ENCODE measurements at places on chromosomes 2 and 18.

DNA sequence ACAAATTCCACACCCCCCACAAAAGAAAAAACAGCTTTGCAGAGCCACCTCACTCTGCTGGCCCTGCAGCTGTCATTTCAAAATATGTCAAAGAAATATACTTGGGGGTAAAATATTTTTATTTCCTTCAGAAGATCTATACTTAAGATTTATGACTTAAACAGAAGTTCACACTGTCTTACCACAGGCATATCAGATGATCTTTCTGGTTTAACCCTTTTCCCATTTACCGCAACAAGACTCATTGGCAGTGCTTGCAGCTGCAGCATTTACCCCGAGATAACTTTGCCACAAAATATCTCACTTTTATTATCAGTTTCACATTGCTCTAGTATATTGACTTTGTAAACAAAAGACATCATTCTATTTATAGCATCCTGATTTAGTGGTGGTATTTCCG is 21.6 kb upstream of the SLC35G4 start:
- DNase-seq, result no peak

GRCh38 chr18:31563778-31564177 is 27.9 kb upstream of the TTR start:
- DNase-seq, result no peak

DNA sequence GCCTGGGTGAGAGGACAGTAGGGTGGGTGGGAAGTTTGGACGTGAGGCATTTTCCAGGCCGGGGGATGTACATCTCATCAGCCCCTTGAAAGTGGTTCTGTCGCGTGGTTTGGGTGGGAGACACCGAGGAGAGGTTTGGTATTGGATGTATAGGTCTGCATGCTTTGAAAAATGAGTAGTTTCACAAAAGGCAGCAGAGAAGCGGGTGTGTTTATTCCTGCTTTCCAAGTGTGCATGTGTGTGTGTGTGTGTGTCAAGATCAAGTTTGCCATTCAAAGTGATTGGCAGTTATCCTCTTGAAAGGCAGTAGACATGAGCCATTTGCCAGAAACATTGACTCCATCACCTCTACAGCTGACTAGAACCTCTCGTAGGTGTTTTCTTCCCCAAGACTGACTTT is 423.1 kb upstream of the POU3F3 start:
- no peak for DNase-seq

DNA sequence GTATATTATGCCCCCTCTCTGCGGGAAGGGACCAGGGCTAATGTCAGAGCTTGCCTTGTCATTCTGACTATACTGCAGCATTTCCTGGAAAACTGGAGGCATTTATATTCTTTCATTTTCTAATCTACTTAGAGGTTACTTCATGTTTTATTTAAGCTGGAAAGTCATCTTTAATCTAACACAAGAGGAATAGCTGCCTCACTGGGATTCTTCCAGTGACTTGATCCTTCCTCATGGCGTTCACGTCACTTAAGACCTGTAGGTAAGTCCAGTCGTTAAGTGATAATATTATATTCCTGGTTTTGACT is 727.6 kb upstream of the DDX18 start:
- no peak for DNase-seq

DNA sequence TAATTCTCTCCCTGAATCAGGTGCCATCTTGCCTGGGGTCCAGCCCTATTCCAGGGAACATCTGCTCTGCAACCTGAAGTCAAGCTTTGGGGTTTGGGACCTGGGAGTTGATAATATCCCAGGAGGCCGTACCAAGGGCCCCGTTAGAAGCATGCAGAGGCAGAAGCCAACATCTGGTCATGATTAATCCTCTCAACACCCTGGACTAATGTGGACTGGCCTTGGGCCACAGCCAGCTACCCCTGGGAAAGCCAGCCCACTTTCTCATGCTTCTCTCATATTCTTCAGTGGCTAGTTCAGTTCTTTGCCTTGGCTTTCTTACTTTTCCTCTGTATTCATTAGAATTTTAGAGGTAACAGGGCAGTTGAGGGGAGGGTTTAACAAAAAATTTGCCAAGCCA is 515.6 kb upstream of the NRP2 start:
- no peak for DNase-seq

DNA sequence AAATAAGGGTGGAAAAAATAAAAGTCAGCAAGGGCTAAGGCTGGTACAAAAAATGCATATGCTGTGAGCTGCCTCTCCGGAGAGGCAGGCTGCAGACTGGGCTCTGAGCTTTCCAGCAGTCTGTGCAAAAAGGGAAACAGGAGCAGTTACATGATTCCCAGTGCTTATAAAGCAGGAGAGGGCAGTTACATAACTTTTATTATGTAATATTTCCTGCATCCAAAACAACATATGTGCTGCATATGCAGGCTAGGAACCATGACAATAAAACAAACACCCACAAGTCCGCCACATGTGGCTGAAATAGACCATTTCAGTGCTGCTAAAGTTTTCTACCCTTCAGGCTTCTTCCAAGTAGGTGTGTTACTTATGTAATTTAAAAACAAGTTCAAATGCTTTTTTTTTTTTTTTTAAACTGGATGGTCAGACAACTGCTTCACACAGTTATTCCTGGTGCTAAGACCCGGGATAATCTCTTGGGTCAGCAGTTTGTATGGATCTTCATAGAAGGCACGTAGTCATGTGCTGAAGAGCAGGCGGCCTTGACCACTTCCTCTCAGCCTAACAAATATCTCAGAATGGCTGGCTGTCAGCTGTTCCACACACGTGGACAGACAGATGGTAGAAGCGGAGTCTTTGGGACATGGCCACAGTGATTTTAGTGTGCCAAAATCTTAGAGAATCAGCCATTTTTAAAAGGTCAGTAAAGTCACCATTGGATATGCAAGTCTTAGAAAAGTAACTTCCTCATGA is 43.5 kb downstream of the ARMC9 start:
- DNase-seq, result no peak

DNA sequence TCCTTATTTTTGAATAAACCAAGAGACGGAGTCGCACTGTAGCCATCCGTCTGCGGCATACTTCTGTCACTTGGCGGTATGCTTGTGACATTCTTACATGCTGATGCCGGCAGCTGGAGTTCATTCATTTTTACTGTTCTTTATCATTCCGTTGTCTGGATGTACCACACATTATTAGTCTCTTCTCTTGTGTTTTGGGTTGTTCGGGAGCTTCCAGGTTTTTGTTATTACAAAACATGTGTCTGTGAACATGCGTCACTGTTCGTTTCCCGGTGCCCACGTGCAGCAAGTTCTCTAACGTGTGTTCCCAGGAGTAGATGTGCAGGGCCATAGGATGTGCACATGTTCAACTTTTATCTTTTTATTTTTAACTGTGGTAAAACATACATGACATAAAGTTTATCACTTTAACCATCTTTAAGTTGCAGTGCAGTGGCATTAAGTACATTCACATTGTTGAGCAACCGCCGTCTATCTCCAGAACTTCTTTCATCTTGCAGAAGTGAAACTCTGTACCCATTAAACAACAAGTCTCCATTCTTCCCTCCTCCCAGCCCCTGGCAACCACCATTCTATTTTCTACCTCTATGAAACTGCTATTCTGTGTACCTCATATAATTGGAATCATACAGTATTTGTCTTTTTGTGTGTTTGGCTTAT is 40.1 kb downstream of the MTCL1 start:
- DNase-seq, result no peak

DNA sequence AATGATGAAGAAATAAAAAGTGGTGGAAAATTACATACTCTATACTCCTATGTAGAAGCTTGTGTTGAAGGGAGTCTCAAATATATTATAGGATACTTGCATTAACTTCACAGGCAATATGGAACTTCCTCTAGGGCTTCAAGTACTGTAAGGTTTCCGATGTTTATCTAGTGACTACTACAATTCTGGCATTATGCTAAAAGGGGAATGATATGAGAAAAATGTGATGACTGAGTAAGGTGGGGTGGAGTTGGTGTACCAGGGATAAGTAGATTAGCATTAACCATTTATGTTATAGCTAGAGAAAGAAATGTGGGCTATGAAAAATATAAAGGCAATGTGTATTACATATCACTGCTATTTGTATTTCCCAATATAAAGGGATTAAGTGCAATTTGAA is 229.5 kb downstream of the DCC start:
- no peak for DNase-seq

- no peak for DNase-seq
Measured at GRCh38 chr2:10026940-10027569, 16.3 kb upstream of the KLF11 start.

- DNase-seq, result no peak
Measured at GRCh38 chr2:151260573-151261230, 961 bp downstream of the RBM43 start.

GRCh38 chr2:140526575-140526974 is 1604.2 kb downstream of the LRP1B start:
- no peak for DNase-seq

Measured in posterior vena cava (tissue), 2 donors.